Cerebellar cortex (tissue), 1 donor: ENCODE measurements at places on chromosomes 12 and 14.
A peak's percentile ranks its signal among the peaks of the same experiment; 100 is the strongest.

- no peak for DNase-seq
Observed at GRCh38 chr12:9636851-9637206, 29.1 kb upstream of the KLRB1 start.

GRCh38 chr14:21107283-21107800 is 6.5 kb downstream of the TMEM253 start:
- no peak for DNase-seq

GRCh38 chr12:16844875-16845274 is 238.9 kb upstream of the LMO3 start:
- no peak for DNase-seq

GRCh38 chr14:104678346-104678745 is 11.1 kb upstream of the INF2 start:
- no peak for DNase-seq

- DNase-seq, result peak; percentile 80
Observed at GRCh38 chr12:127145929-127146789, 1120.8 kb upstream of the TMEM132C start.
